ENCODE measurements at places on chromosomes 1 and 21.

DNA sequence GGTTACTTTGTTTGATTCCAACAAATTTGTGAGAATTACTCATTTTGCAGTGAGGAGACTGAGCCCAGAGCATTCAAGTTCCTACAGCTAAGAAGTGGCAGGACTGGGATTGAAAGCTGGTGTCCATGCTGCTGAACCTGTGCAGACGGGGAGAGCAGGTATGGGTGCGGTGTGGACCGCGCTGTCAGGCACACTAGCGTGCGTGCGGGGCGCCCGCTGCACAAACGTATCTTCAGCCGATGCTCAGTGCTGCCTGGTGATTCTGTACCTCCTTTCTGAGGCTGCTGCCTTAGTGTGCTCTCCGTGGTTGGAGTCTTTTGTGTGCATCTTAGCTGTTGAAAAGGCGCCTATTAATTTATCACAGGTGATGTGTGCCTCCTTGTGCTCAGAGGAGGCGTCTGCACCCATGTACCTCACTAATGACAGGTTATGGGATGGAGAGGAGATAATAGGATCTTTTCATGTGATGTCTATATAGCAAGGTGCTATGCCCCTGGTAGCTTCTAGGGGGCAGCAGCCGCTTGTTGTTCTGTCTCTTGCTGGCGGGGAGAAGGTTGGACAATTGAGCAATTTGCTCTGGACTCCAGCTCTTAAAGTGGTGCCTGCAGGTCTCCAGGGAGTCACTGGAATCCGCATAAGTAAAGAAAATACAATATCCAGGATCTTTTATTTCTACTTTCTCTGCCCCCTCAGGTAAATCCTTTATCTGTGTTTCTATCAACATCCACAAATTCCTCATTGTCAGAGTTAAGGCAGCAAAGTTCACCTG lies 32.5 kb downstream of the PEX14 start:
- DNase-seq: peak; percentile 40

DNA sequence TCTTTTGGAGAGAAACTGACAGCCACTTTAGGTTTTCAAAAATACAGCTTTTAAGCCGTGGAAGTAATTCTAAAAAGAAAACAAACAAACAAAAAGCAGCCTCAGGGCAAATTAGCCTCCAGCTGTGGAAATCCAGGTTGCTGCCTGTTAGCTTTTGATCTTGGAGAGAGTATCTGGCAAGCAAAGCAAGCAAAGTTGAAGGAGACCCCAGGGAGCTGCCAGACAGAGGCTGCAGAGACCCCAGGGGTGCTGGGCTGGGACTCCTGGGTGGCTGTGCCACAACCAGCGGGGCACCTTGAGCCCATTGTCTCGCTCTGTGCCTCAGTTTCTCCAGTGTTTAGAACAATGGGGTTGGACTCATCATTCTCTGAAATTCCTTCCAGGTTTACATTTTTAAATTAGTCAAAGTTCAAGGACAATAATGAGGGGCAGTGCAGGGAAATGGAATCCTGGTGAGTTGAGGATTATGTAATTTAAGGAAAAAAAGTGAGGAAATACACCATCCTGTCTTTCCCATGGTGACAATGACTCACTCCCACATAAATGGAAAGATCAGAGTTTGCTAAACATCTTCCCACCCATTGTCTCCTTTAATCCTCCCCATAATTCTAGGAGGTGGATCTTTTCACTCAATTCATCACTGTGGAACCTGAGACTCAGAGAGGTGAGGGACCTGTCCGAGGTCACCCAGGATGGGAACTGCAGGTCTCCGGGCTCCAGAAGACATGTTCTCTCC lies 480.5 kb downstream of the MATN1 start:
- DNase-seq: no peak

GRCh38 chr1:117286145-117286544 lies 75.4 kb upstream of the VTCN1 start:
- DNase-seq: no peak

GRCh38 chr1:165635823-165636222 lies 4.8 kb downstream of the MGST3 start:
- no peak for DNase-seq

DNA sequence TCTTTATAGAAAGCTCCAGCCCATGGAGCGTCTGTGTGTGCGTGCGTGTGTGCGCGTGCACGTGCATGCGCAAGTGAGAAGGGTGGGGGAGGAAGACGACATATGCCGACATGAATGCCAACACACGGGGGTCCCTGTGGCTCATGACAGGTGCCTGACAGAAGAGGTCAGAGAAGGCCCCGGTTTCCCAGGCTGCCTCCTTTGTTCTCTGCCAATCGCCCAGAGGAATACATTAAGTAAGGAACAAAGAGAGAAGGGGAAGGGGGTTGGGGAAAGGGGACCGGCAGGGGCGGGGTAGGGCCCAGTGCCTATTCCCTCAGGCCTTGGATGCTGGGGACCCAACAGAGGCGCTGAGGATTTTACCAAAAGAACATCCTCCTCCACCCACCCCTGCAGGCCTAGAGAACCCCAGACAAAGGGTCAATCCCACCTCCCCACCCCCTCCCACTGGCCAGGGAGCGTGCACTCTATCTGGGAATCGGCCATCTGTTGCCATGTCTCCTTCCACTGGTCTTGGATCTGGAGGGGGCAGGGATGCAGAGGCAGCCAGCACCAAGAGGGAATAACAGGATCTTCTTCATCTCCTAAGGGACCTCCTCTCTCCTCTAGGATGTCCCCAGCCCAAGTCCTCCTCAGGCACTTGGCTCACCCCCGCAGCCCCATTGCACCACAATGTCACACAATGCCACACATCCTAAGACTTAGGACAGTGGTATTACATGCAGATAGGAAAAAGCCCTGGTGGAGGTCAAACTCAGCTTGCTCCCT lies 39.4 kb downstream of the PIK3C2B start:
- no peak for DNase-seq

DNA sequence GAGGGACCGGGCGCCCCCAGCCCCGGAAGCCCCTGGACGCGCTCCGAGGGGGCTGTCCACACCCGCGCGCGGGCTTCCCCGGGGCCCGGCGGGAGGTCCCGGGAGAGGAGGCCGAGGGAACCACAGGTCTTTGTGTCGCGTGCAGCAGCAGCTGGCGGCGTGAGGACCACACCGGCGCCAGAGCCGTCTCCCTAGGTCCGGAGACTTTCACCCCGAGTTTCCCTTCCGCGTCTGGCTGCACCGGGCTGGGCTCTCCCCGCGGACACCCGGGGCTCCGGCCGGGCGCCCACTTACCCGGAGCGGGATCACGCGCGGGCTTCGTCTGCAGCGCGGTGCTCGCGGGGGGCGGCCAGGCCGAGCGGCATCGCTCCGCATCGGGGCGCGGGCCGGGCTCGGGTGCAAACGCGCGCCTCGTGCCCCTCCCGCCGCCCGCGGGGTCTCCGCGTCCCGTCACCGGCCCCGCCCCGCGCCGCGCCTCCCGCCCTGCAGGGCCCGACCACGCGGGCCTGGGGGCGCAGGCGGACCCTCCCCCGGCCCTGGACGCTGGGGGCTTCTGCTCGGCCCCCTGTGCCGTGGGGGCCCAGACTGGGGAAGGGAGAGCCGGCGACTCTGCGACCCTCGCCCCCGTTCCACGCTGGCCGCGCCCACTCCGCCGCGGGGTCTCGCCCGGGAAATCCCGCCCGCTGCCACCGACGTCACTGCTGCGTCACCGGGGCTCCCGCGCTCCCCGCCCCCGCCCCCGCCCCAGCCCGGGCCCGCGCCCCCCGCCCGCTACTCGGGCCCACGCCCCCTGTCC lies at the start of gene GNG4:
Gene GNG4 (minus strand): TSS at position 417 of the 796 bp plus-strand sequence. CDS start 65,946 bp downstream, outside the sequence.
- DNase-seq: peak; percentile 29

- no peak for DNase-seq
These were observed 19.2 kb upstream of the ID3 start for GRCh38 chr1:23578311-23578996.

GRCh38 chr21:41207401-41208375 lies 39.7 kb downstream of the BACE2 start:
- no peak for DNase-seq

GRCh38 chr1:192939440-192939839 lies 119.7 kb downstream of the UCHL5 start:
- no peak for DNase-seq

DNA sequence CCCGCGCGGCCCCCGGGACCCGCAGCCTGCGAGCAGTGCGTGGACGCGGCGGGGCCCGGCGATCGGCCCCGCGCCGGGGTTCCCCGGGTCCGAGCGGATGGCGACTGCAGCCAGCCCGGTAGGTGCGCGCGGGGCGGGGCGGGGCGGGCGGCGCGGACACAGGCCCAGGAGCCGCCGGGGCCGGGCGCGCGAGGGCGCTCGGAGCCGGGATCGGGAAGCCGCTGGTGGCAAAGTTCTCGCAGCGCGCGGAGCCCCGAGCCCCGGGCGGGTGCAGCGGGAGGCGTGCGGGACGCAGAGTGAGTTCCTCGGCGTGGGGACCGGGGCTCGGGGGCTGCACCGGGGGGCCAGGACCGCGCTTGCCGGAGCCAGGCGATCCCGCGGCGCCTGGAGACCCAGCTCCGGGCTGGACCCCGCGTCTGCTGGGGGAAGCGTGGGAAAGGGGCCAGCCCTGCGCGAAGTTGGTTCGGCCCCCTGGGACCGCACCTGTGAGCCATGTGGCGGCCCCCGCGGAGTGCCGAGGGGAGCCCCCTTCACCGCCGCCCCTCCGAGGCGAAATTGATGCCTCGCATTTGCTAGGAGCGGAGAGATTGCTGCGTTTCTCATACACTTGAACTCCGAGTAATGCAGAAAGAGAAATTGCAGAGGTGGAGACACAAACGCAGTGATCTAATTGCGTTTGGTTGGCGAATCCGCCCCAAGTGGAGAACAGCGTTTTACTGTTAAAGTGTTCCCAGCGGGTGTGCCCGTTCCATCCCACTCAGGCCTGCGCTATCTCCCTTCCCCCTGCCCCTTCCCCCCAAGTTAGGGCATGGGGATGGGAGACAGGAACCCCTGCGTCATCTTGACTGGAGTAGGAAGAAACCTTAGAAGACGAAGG lies 228.9 kb upstream of the TMEM51 start:
- no peak for DNase-seq
